Heart left ventricle (tissue), 16 donors: ENCODE measurements at places on chromosomes 16 and 17. TPM values are rescaled to one million over a fixed set of nuclear protein-coding genes. Genes with fewer than 3 reads are reported as not detected.

SAMD14 gene
- polyA plus RNA-seq, result 0.72 TPM

ARL5C gene
- not detected for polyA plus RNA-seq

IKZF3 gene
- 0.08 TPM for polyA plus RNA-seq

PRSS53 gene
- 0.84 TPM for polyA plus RNA-seq

PHOSPHO1 gene
- polyA plus RNA-seq, result 0.47 TPM

CLCN7 gene
- 41.5 TPM for polyA plus RNA-seq

C1QTNF8 gene
- polyA plus RNA-seq, result not detected

MIF4GD gene
- polyA plus RNA-seq, result 8.6 TPM

FBXO39 gene
- 0.19 TPM for polyA plus RNA-seq

SHMT1 gene
- polyA plus RNA-seq, result 7.1 TPM

SLC5A11 gene
- not detected for polyA plus RNA-seq

TAC4 gene
- polyA plus RNA-seq, result not detected

HOXB4 gene
- polyA plus RNA-seq, result 0.29 TPM
